C1 segment of cervical spinal cord (tissue), 14 donors: ENCODE measurements at places on chromosomes 5 and 9.

GRCh38 chr5:180625125-180625790 lies 24.1 kb downstream of the FLT4 start:
- no peak for DNase-seq

- no peak for DNase-seq
Measured at GRCh38 chr5:151312756-151313324, 9.3 kb upstream of the SLC36A3 start.

DNA sequence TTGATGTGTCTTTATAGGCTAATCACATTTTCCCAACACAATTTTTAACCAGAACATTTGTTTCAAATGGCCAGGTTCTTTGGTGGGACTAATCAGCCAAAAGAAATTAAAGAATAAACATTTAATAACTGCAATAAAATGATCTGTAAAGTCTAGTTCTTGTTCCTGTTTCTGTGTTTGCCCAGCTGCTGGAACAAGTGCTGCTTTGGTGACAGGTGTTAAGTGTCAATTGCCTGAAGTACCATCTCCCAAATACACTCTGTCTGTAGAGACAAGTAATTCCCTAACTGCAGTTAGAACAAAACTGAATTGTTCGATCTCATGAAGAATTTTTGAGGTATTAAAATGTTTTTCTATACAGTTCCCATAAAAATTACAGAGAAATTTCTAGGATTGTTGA lies 402.3 kb upstream of the CHD1 start:
- DNase-seq, result no peak

DNA sequence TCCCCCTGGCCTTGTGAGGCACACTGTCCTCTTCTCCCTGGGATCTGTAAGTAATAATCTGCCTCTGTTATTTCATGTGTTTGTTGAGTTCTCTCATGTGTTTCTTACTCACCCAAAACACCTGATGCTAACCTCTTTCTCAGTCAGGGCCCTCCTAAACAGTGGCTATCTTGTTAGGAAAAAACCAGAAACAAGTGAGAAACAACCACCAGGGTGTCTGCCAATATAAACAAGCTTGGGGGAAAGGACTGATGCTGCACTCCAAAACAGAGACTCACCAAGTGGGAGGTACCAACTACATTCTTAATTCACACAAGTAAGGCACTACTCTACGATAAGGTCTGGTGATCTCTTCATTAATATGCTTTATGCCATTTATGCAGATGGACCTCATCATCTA lies 564.4 kb downstream of the SEMA5A start:
- DNase-seq, result no peak

DNA sequence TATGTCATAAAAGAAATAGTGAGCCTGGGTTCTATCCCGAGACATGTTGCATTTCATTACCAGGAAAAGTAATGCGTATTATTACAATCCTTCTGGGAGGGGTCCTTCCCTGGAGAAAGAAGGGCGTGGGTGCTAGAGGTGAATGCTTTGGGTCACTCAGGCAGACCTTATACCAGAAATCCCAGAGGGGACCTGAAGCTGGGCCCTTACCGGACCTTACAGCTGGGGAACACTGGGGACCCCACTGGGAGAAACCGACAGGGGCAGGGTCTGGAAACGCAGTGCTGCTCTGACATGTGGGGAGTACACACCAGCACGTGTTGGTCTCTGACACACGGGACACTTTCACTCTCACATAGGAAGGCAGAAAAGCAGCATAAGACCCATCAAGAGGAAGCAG lies 71.3 kb downstream of the LMNB1 start:
- no peak for DNase-seq

DNA sequence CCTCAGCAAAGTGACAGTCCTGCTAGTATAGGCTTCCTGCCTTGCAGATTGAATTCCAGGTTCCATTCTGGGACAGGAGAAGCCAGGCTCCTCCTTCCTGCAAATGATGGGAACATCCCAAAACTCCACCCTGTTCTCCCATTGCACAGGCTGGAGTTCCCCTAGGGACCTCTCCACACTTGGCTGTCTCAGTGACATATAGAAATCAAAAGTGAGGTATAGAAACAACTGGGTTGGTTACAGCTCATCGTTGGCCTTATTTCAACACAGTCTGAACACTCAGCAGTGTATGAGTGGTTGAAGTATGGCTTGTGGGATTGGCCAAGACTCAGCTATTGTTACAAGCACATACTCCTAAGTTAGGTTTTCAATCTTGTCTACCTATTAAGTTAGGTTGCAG lies 157.8 kb upstream of the FTMT start:
- DNase-seq, result no peak

- no peak for DNase-seq
Measured at GRCh38 chr9:71001780-71002386, 119.5 kb downstream of the TRPM3 start.

DNA sequence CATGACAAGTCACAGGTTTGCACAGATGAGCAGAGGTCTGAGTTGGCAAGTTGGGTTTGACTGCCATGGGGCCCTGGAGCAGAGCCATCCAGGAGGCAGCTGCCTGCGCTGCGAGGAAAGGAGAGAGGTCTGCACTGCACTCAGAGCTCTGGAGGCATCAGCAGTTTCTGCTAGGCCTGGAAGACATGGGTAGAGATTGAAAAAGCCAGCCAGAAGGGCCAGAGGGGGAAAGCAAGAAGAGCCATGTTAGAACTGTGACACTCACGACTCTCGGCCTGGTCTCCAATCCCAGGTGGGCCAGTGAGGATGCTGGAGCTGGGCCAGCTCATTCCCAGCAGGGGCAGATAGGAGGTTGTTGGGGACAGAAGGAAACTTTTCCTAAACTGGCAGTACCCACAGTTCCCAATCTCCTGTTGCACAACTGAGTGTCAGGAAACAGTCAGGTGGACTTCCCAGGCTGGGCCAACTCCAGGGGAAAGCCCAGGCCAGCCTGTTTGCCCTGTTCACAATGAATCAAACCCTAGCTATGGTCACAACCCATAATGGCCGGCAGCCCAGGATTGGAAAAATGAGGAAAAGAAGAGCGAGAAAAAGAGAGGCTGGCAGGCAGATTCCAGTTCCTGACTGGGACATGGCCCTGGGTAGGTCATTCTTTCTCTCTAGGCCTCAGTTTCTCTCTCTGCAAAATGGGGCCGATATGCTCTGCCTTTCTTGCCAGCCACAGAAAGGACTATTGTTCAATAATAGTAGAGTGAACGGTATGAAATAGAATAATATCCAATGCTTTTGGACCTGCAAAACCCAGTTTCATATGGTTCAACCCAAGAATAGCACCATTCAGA lies 7.8 kb upstream of the ORM1 start:
- DNase-seq, result no peak

- no peak for DNase-seq
Measured at GRCh38 chr5:54171645-54172384, 138.6 kb downstream of the ARL15 start.

DNA sequence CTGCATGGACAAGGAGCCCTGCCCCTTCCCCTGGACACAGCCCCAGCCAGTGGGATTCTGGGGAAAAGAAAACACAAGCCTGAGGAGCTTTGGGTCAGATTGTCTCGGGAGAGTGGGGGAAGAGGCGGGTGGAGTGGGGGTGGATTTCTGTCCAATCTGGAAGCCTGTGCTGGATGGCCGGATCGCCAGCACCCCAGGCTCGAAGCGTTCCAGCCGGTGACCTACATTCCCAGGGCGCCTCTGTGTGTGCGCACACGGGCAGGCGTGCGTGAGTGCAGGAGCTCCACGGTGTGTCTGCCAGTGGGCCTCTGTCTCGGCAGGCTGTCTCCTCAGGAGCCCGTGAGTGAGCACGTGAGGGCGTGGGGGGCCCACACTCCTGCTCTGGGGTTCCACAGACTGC lies 74.3 kb upstream of the DAB2IP start:
- no peak for DNase-seq

GRCh38 chr9:3863686-3864085 lies 337.9 kb upstream of the RFX3 start:
- DNase-seq, result no peak

DNA sequence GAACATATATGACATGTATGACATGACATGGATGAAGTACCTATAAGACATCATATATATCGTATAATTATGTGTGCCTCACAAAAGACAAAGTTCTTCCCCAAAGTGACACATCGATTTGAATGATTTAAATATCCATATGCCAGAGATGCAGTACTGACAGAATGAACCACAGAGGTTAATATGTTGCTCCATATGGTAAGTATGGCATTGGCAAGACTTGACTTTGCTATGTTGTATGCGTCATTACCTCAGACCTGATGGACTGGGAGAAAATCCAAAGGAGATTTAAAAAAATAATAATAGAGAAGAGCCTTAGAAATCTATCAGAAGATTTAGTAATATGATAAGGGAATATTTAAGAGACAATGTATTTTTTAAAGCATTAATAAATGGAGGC lies 263.2 kb downstream of the PJA2 start:
- DNase-seq, result no peak

DNA sequence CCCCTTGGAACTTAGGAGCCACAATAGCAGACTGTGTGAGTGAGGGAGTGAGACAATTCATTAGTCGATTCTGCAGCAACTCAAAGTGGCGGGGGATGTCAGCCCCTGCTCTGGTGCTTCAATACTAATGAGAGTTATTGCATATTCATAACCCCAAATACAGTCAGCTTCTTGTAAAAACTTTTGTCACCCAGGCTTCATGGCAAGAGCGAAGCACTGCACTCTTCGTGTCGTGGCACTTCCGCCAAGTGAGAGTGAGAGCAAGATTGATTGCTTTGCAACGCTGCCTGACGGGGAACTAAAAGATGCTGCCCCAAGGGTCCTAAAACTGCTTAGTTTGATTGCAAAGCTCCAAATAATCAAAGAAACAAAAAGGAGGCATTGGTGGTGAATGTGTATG lies 150.9 kb downstream of the NR2F1-AS1 start:
- DNase-seq, result no peak

- DNase-seq, result no peak
Measured at GRCh38 chr5:27494887-27495286, 456.5 kb upstream of the CDH9 start.

DNA sequence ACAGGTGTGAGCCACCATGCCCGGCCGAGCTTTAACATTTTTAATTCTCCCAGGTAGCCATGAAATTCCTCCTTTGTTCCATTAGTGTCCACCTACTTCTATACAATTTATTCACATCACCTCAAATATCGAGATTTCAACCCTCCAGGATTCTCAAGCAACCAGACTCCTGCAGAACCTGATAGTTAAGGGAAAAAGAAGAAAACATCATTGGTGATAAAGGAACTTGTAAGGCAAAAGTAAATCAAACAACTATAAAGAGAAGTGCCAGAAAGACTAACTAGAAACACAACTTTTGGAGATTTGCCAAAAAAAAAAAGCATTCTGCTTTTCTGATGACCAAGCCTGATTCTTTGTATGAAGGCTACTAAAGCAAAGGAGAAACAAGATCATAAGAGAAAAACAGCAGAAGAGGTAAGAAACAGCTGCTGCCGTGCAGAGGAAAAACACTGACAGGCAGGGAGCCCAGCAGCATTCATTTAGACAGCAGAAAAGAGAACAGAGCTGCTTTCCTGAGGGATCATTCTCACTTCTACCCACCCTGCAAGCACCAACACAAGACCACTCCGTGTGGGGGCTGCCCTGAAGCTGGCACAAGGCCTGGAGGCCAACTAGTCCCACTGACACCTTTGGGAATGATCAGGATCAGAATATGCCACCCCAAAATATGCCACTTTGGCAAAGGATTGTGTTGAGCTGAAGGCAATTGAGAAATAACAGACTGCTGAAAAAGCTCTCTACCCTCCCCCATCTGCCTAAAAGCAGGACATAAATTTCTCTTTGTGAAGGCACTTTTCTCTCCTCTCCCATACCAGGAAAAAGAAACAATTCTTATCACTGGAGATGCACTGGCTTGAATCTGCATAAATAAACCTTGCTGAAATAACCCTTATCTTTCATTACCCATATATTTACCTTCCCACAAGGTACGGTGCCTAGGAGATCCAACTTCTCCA lies 75.1 kb downstream of the ALDH7A1 start:
- DNase-seq, result peak; percentile 21

- DNase-seq, result no peak
Measured at GRCh38 chr9:99141849-99142248, 36.9 kb downstream of the TGFBR1 start.

GRCh38 chr5:172805018-172805683 lies 28.9 kb upstream of the ERGIC1 start:
- DNase-seq, result no peak

- DNase-seq, result no peak
Measured at GRCh38 chr9:19371942-19372341, 8.1 kb downstream of the RPS6 start.

DNA sequence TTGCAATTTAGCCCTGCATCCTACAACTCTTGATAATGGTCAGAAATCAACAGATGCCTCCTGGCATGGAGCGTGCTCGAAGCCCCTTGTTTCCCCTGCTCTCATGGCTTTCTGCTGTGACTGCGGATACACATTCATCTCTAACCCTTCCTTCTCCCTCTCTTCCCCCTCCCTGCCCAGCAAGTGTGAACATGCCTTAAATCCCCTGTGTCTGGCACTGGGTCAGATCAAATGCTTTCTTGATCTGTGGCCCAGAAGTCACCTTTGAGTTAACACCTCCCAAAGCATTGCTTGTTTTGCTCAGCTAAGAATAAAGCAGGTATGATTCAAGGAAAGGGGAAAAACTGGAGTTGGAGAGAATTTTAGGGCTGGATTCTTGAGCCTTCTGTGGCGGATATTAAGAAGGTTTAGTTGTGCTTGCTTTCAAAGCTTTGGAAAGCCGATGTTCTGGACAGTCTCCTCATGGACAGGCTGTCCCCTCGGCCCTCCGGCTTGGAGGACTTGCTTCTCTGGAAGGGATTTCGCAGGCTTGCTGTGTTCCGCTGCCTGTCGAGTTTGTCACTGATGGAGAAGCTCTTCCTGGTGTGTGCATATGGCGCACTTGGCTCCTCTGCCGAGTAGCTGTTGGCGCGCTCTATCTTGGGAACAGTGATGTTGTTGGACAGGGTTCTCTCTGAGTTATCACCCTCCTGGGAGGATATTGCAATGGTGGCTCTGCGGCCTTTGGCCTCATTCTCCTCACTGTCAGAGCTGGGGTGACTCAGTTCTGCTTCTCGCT lies 121.3 kb upstream of the KLF9 start:
- DNase-seq, result no peak

DNA sequence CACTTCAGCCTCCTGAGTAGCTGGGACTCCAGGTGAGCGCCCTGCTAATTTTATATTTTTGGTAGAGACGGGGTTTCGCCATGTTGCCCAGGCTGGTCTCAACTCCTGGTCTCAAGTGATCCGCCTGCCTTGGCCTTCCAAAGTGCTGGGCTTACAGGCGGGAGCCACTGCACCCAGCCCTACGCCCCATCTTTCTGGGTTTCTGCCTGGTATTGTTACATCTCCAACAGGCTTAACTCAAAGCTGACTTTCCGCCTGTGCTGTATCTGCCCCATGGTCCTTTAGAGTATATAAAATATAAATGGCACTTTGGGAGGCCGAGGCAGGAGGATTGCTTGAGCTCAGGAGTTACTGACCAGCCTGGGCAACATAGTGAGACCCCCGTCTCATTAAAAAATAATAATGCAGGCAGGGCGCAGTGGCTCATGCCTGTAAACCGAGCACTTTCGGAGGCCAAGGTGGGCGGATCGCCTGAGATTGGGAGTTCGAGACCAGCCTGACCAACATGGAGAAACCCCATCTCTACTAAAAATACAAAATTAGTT lies 36.5 kb upstream of the GLDC start:
- DNase-seq, result no peak

- no peak for DNase-seq
Measured at GRCh38 chr5:6395621-6396020, 17.3 kb upstream of the MED10 start.
